Germinal center (tissue), 1 donor: ENCODE measurements at places on chromosomes 12 and 14.
A peak's percentile ranks its signal among the peaks of the same experiment; 100 is the strongest.

- no peak for DNase-seq
These were observed 35.1 kb downstream of the SCYL2 start for GRCh38 chr12:100302081-100302480.

GRCh38 chr12:110669193-110669502 is 19.8 kb downstream of the HVCN1 start:
- DNase-seq: peak; percentile 69

DNA sequence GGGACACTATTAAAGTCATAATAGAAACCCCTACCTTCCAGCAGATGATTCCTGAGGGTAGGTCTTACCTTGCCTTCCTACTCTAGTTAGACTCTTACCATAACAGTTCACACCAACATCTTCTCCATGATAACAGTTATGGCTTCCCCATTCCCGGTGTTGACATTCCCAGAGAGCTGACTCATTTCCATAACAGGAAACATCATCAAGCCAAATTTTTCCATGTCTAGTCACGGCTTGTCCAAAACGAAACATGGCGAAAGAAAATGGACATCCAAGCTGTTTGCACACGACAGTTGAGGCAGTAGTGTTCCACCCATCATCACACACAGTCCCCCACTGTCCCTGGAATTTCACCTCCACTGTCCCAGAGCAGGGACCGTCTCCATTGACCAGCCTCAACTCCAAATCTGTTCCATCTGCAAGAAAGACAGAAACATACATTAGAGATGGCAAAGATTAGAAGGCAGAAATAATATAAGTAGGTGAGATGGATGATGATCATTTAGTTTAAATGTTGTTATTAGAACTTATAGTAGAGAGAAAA is 10.6 kb downstream of the CD163L1 start:
- DNase-seq: no peak

DNA sequence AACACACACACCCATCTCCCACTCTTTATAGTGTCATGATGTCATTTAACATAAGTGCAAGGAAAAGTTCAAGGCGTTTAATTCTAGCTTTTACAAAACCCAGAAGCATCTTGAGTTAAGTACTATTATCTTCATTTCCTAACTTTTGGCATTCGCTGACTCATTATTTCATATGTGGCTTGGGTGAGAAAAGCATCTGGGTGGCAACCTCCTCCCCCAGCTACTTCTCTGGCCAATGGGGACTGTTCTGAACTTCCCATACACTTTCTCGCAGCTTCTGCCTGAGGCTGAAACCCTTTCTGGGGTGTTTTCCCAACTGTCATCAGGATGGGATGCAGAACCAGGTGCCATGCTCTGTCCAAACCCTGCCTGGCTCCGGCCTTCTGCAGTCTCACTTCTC is 2.8 kb upstream of the MARK3 start:
- DNase-seq: no peak

- no peak for DNase-seq
These were observed 4.3 kb upstream of the LRTM2 start for GRCh38 chr12:1815814-1816729.

DNA sequence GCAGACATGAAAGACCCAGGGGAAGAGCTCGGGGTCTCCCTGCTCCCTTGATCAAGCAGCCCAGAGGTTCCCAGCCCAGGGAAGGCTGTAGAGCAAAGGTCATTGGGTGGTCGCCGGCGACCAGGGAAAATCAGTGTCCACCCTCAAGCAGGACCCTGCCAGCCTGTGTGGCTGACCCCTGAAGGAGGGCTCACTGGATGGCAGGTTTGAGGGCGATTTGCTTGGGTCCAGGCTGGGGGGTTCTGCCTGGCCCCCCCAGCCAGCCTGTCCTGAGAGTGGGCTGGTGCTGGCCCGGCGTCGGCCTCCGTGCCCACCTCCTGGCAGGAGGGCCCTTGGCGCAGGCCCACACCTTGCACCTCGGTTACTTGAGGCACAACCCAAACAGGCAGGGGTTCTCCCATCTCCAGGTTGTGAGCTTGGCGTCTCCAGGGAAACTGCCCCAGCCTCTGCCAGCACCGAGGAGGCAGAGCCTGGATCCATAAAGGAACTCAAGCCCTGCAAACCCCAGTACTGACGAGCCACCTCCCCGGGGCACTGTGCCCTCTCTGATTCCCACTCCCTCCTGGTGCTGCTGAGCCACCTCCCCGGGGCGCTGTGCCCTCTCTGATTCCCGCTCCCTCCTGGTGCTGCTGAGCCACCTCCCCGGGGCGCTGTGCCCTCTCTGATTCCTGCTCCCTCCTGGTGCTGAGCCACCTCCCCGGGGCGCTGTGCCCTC is 329.0 kb upstream of the SFSWAP start:
- DNase-seq: no peak

- no peak for DNase-seq
These were observed 21.8 kb downstream of the WNK1 start for GRCh38 chr12:774051-774614.

DNA sequence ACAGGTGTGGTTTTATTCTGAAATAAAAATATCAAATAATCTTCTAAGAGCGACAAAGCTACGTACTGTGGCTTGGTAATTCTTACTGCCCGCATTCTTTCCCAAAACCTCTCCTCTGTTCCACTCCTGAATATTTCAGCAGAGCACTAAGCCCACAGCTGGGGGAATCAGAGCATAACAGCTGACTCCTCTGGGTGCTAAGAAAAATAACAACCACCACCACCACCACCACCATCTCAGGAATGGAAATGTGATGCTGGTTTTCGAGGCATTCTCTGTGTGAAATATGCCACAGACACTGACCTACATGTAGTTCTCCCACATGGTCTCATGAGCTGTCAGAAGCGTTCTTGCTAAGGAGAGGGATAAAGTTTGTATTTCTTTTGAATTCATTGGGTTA is 183.7 kb downstream of the BMP4 start:
- no peak for DNase-seq

- DNase-seq: peak; percentile 29
These were observed 80.5 kb downstream of the TMEM260 start for GRCh38 chr14:56659964-56660551.

DNA sequence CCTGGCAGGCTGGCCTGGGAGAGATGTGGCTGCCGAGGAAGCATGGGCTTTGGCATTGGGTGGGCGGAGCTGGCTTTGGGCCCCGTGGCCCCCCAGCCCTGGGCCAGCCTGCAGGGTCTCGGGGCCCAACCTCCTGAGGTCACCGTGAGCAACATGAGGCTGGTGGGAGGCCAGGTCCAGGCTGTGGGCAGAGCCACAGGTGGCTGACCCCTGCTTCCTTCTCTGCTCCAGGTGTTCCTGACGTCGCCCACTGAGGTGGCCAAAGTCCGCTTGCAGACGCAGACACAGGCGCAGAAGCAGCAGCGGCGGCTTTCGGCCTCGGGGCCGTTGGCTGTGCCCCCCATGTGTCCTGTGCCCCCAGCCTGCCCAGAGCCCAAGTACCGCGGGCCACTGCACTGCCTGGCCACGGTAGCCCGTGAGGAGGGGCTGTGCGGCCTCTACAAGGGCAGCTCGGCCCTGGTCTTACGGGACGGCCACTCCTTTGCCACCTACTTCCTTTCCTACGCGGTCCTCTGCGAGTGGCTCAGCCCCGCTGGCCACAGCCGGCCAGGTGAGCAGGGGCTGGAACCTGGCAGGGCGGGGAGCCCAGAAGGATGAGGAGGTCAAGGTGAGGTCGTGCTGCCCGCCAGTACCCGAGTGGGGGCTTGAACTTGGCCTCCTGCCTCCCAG is 5.5 kb downstream of the SLC25A47 start:
- DNase-seq: no peak

- DNase-seq: no peak
These were observed 349.9 kb downstream of the LRIG3 start for GRCh38 chr12:58570411-58570810.

DNA sequence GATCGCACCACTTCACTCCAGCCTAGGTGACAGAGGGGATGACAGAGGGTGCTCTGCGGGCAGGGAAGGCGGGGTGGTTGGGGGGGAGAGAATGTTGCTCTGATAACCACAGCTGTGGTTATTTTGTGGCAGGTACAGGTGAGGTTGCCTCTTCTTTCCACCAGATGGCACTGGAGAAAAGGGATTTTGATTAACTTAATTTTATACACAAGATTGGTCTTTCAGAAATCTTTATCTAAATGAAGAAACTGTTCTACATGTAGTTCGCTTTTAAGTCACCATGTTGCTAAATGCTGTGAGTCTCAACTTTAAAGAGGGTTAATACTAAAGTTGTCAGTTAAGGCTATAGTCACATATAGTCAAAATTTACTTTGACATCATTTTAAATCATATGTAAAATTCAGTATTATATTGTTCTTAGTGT is 25.7 kb downstream of the FGF23 start:
- DNase-seq: peak; percentile 14

- DNase-seq: no peak
These were observed 15.9 kb downstream of the TAOK3 start for GRCh38 chr12:118356809-118357256.

- DNase-seq: no peak
These were observed 98.6 kb downstream of the GCH1 start for GRCh38 chr14:54803926-54804537.

GRCh38 chr12:80241576-80242273 is 142.4 kb downstream of the OTOGL start:
- DNase-seq: no peak

DNA sequence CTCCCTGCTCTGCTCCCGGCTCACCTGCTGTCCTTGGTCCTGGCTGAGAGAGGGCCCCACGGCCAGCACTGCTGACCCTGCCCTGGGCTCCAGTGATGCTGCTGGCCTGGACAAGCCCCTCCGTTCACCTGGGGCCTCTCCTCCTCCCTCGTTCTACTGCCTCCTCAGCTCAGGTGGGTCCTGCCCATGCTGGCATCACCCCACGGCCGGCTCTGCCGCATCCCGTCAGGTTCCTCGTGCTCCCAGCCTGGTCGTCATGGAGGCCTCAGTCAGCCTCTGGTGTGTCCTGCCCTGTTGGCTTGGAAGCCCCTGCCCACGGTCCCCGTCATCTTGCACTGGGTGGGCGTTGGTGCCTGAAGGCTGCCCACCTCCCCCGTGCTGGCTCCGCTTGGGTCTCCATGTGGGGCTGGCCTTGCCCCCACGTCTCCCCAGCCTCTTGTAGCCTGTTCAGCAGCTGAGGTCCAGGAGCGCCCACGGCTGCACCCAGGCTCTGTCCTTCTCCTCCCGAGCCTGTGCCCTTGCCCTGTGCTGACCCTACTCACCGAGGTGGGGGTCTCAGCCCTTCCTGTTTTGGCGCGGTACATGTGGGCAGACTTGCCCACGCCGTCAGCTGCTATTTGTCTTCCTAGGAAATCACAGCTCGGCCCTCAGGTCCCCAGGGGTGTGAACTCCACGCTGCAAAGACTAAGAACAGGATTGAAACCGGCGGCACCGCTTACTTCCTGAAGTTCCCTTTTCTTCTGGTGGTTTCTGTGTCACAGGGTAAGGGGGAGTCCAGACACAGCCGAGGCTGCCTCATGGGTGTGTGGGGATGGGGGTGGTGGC is 121.6 kb downstream of the TMEM121 start:
- no peak for DNase-seq

DNA sequence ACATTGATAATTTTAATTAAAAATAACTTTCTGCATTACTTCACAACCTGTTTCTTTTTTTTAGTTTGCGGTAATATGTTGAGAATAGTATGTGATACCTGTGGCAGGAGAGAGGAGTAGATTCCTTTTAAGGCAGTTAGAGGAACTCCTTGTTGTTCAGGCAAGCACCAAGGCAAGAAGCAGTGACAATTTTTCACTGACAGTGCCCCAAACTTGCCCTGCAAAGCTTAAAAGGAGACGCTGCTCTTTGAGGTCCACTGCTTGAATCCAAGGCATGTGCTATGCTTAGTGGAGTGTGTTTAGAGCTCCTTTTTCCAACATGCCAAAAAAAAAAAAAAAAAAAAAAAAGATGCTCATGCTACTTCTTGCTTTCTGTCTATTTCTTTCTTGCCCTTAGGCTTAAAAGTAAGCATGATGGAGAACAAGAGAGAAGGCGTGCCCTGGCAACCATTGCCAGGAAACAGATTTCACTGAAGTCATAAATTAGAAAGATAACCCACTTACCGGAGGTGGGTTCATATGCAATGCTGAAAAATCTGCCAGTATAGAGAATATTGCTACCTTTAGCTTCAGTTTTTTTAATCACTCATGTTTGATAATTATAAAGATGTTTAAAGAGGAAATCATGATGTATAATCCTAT is 58.3 kb upstream of the DYRK2 start:
- no peak for DNase-seq

DNA sequence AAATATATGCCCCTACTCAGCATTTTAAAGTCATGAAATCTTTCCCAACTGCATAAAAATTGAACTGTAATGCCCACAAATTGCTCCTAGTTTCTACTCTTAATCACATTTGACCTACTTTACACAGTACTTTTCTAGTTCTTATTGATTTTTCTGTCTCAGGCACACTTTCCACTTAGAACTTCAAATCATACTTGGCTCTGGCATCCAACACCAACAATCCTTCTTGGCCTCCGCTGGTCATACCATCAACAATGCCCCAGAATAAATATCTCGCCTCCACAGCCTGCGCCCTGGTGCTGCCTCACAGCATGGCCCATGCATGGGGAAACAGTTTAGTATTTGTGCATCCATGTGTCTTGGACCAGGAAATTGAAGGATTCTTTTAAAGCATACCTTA is 107.5 kb upstream of the SYT10 start:
- no peak for DNase-seq

GRCh38 chr14:99136047-99136400 is 136.0 kb downstream of the BCL11B start:
- no peak for DNase-seq

DNA sequence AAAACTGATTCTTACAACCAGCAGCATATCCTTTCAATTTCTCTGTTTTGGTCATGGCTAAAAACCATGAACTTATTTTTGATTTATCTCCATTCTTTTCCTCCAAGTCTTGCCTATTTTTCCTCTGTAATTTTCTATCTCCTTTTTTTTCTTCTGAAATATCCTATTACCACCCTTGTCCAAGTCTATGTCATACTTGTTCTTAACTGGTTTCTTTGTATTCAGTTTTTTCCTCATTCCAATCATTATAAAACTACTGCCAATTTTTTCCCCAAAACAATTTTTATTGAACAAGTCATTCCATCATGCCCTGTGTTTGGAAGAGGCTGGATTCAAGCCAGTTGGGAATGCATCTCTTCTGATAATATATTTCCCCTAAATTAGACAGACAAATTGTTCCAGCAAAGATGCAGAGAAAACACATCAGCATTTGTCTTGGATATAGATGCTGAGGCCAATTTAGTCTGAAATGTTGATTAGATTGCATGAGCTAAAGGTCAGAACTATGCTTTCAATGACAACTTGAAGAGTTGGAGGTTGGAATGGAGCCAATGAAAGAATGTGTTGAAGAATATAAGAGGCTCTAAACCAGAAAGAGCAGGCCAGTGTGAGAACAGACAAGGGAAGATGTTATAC is 30.7 kb downstream of the OTOGL start:
- DNase-seq: no peak

GRCh38 chr12:87323369-87323768 is 705.8 kb downstream of the C12orf50 start:
- no peak for DNase-seq

DNA sequence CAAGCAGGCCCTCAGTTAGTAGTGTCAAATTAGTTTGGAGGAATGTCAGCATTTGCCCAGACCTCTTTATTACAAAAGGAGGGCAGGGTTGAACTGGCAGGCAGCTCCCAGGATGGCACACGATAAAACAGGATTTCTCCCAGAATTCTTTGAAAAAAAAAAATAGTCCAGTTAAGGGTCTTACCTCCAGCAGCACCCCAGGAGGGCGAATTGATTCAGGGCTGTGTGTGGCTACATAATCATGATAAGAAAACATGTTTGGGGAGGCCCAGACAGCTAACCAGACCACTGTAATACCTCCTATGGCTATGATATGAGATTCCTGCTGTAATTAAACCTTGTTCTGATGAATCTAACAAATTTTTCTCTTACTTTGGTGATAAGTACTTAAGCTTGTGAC is 38.8 kb upstream of the NT5DC3 start:
- no peak for DNase-seq

GRCh38 chr12:63916561-63917476 is 72.3 kb downstream of the SRGAP1 start:
- DNase-seq: no peak
